ENCODE measurements at places on chromosomes 4 and X.

GRCh38 chrX:77070202-77070918 lies 376.8 kb upstream of the FGF16 start:
- no peak for DNase-seq

DNA sequence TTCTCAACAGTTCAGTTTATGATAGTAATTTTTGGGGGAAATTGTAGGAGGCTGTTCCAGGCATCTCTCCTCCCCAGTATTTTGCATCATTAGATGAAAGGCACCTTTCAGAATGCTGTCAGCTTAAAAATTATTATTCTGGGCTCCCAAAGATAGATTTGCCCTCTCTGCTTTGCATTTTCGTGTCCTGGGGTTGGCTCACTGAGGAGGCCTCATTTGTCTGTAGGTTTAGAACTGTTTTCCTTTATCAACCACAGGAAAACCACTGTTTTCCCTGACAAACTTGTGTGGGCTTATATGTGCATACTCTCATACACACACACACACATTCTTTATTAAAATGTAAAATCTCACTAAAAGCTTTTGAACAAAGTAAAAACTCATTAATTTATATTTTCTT lies 197.2 kb upstream of the VCX3A start:
- DNase-seq: no peak

- no peak for DNase-seq
Observed at GRCh38 chr4:47386561-47387235, 76.8 kb downstream of the COMMD8 start.

DNA sequence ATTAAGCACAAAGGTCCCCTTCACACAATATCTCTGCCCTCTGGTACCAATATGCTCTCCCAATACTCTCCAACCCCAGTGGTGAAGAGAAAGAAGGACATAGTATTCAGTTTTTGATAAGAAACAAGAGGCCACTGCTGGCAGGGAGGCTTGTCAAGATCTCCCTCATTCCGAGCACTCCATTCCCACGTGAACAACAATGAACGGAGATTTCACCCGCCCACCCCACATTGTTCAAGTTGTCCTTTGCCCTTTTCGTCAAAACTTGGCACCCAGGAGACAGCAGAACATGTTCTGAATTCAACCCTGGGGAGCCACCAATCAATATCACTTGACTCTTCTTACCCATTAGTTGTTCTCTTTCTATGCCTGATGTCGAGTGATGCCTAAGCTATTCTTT lies 54.2 kb upstream of the SLC25A4 start:
- no peak for DNase-seq

GRCh38 chr4:9762823-9763475 lies 18.5 kb upstream of the DRD5 start:
- DNase-seq: peak; percentile 15

DNA sequence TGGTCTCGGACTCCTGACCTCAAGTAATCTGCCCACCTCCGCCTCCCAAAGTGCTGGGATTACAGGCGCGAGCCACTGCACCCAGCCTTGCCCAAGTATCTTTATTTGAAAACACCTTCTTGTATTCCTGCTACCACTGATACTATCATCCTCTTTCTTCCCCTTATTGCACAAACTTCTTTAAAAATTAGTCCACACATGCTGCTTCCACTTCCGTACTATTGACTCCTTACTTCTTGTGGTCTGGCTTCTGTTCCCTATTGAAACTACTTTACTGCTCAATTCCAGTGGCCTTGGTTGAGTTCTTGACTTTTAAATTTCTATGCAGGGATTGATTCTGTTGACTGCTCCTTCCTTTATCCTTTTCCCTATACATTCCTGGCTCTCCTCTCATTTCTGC lies 38.8 kb downstream of the MTM1 start:
- no peak for DNase-seq

DNA sequence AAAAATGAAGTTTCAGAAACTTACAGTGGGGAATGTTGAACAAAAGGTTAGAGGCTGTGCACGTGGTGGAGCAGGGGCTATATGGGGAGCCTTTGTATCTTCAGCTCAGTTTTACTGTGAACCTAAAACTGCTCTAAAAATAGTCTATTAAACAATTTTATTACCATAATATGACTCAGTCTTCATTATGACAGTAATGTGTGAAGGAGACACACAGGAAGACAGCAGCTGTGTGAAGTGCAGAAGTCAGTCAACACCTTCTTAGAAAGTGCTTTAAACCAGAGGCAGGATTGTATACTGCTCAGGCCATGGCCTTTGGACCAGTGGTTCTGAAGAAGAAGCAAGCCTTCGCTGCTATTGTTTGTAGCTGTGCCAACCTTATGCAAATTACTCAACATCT lies 89.7 kb downstream of the ARHGAP10 start:
- no peak for DNase-seq

DNA sequence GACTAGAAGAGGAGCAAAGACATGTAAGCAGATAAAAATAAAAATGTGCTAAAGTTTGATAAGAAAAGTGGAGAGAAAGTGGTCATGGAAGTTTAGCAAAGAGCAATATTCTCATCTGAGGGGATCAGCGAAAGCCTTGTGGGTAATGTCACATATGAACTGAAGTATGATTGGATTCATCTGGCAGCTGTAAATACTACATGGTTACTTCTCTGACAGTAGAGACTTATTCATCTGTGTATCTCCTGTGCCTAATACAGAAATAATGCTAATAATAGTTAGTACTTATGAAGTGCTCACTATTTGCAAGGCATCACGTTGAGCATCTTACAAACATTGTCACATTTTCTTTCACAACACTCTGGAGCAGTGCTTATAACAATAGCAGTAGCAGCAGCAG lies 8.9 kb upstream of the IGSF1 start:
- DNase-seq: no peak

DNA sequence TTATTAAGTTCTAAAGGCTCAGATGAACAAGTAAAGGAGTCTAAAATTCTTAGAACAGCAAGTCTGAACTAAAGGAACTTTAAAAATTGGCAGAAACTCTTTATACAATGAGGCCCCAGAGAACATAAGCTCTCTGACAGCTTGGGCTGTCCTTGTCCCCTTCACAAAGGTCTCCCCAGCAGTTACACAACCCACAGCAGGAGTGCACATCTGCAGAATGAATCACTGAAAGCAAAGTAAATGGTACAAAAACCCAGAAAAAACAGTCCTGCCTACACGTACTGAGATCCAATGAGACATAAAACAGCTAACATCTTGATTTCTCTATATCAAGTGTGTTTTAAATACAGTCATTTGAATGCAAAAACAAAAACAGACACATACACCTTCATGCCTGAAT lies 18.7 kb downstream of the RBBP7 start:
- peak; percentile 51 for DNase-seq

GRCh38 chrX:23511793-23512192 lies 155.5 kb upstream of the PRDX4 start:
- no peak for DNase-seq

DNA sequence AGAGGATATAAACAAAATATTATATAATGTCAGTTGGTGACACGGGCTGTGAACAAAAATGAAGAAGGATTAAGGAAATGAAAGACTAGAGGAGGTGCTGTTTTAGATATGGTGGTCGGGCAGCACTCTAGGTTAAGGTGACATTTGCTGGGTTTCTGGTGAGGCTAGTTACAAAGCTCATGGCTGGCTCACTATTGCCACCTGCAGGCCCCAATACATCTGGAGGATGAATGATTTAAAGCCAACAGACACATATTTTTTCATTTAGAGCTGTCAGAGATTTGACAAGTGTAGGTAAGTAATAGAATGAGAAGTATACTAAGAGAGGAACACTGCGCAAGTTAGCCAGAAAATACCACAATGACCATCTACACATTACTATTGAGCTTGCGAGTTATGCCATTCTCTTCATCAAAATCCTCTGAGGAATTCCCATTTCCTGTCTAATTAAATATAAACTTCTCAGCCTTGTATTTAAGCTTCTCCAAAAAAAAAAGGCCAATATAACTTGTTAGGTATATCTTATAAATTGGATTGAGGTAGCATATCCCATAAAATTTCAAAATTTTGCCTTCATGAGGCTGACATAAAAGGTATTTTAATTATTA lies 6.4 kb upstream of the FGG start:
- peak; percentile 49 for DNase-seq

DNA sequence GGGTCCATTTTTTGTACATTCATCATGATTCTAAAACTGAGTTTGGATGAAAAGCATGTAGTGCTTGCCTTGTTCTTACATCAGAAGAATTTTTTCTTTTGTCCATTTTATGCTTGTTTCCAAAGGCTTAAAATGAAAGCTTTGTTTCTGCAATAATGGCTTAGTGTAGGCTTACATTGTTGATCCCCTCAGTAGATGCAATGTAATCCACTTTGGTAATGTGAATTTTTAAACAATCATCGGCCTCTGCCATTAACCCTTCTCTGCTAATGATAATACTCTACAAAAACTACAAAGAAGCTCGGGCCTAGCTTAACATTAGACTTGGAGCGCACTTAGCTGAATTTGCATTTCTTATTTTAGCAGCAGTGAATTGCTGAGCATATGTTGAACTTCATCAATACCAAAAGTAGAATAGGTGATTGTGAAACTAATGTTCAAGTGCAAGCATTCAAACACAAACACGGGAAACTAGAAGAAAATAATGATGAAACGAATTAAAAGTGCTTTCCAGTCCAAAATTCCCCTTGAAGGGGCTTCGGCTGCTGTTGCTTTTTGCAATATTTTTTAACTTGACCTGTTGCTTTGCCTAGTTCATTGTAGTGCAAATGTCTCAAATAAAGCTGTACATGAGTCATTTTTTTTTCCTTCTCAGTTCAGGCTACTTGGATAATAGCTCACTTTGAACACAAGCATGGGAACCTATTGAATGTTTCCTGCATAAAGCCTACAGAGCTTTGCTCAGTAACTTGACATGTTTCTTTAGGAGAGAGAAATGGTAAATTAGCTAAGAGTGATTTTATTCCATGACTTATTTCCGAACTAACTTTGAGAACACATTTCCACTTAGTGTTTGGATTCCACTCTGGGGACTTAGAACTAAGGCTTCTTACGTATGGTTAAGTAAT lies 66.5 kb downstream of the SLIT2 start:
- DNase-seq: peak; percentile 36

DNA sequence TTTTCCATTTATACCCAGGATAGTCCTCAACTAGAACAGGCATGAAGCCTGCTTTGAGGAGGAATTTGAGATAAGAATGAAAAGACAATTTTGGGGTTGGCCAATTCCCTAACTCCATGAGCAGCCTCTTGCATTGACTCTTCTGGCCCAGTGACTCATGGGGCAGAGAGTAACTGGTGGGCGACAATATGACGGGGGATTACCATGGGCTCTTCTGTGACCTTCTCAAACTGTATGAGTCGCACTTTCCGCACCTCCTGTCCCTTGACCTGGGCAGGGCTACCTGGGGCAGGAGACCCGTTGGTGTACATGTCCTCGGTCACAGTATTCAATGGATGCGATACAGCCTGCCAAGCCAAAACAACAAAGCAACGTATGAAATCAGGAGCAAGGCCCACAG lies 13.3 kb downstream of the MPP1 start:
- DNase-seq: no peak

All from astrocyte of the spinal cord (primary cell).